ENCODE measurements at places on chromosomes 3 and 15.

GRCh38 chr15:62816342-62817069 lies 226.0 kb upstream of the TPM1 start:
- no peak for DNase-seq
- H3K36me3 ChIP-seq: peaks cover 30% of the 10 kb centered on the region
- no peaks in the 10 kb centered on the region for H3K27me3 ChIP-seq
- H3K4me3 ChIP-seq: peak overlapping the region; percentile 39
- H3K27ac ChIP-seq: peak overlapping the region; percentile 66
- H3K4me1 ChIP-seq: peaks cover 21% of the 10 kb centered on the region

DNA sequence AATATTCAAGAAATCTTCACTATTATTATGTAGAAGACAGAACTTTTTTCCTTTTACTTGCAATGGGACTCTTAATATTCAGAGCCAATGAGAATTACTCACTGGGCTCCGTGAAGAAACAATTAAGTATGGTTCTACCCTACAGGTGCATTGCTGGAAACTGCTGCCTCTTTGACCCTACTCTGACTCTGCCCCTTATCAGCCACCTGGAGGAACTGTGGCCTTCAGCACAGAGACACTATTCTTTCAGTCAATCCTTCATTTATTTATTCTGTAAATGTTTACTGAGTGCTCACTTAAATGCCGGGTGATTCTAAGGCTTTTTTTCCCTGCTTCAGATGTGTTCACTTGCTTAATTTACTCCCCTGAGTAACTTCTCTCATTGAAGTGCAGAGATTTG lies 163.2 kb downstream of the SYNPR start:
- H3K4me1 ChIP-seq: no peaks in the 10 kb centered on the region
- no peak for DNase-seq
- H3K36me3 ChIP-seq: no peaks in the 10 kb centered on the region
- H3K27ac ChIP-seq: no peak overlapping the region
- H3K27me3 ChIP-seq: no peaks in the 10 kb centered on the region

- H3K27me3 ChIP-seq: no peaks in the 10 kb centered on the region
- H3K4me3 ChIP-seq: no peak overlapping the region
- DNase-seq: peak; percentile 84
- H3K36me3 ChIP-seq: no peaks in the 10 kb centered on the region
- H3K27ac ChIP-seq: no peak overlapping the region
- H3K4me1 ChIP-seq: peaks cover 4% of the 10 kb centered on the region
Observed at GRCh38 chr15:101006931-101007691, 88.0 kb downstream of the LRRK1 start.

DNA sequence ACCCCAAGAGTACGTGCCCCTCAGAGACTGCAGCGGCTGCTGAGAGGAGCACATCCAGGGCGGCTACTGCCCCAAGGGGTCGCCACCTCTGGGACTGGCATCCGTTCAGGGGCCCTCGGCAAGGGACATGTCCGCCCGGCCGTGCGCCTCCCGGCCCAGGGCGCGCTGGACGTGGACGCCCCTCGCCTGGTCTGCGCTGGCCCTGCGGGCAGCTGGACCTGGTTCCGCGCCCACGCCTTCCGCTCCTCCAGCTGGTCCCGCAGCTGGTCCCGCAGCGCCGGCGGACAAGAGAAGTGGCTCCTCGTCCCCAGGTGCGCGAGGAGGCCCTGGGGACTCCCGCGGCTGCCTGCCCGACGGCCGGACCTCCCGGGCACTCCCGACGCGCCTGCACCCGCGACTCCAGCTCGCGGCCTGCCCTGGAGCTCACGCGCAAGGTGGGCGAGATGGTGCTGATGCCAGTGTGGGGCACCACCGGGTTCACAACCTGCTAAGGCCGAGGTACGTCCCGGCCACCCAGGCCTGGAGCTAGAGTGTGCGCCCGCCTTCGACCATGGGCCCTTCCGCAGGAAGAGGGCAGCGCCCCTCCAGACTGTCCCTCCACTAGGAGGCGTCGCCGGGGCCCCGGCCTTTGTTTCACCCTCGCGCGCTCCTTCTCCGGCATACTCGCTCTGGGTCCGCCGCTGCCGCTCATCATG lies 14.4 kb upstream of the GP9 start:
- H3K36me3 ChIP-seq: no peaks in the 10 kb centered on the region
- H3K27me3 ChIP-seq: no peaks in the 10 kb centered on the region
- peak overlapping the region; percentile 54 for H3K4me3 ChIP-seq

- peaks cover 3% of the 10 kb centered on the region for H3K36me3 ChIP-seq
- DNase-seq: peak; percentile 70
- peaks cover 59% of the 10 kb centered on the region for H3K4me1 ChIP-seq
- no peaks in the 10 kb centered on the region for H3K27me3 ChIP-seq
- H3K4me3 ChIP-seq: peak overlapping the region; percentile 13
Observed at GRCh38 chr3:66456711-66457173, 44.1 kb downstream of the LRIG1 start.

- H3K4me3 ChIP-seq: no peak overlapping the region
- DNase-seq: no peak
- no peaks in the 10 kb centered on the region for H3K4me1 ChIP-seq
- H3K27me3 ChIP-seq: no peaks in the 10 kb centered on the region
- H3K36me3 ChIP-seq: no peaks in the 10 kb centered on the region
- no peak overlapping the region for H3K27ac ChIP-seq
Observed at GRCh38 chr3:99668044-99668443, 29.6 kb downstream of the COL8A1 start.

- H3K27me3 ChIP-seq: no peaks in the 10 kb centered on the region
- no peak for DNase-seq
- H3K4me3 ChIP-seq: no peak overlapping the region
- peaks cover 27% of the 10 kb centered on the region for H3K4me1 ChIP-seq
- H3K27ac ChIP-seq: no peak overlapping the region
Observed at GRCh38 chr3:178198329-178198728, 337.9 kb upstream of the KCNMB2 start.

DNA sequence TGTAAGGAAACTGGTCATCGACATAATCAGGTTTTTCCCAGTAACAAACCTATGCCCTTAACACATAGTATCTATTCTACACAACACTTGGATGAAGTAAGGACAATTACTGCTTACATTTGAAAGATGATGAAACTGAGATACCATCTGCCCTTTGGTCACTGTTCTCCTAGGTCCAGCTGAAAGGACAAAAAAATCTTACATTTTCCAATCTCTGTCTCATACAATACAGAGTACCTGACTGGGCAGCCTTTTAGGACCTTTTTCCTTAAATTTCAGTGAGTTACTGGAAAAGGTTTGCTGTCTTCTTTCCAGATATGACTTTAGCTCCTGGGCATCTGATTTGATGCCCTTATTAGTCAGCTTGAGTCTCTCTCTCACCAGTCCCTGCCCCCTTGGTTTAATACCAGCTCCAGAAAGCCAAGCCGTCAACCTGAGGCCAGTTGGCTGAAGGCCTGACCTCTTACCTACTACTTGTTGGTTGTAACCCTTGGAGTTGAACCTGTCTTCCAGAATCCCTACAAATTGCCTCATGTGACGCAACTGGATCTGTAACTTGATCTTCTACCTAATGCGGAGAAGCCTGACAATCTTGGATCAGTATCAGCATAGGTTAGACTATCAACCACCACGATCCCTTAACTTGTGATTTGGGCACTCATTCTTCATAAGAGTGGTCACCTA lies 355.3 kb upstream of the ZNF385D start:
- H3K27me3 ChIP-seq: no peaks in the 10 kb centered on the region
- H3K27ac ChIP-seq: no peak overlapping the region
- DNase-seq: no peak
- H3K4me1 ChIP-seq: peaks cover 4% of the 10 kb centered on the region
- no peak overlapping the region for H3K4me3 ChIP-seq
- no peaks in the 10 kb centered on the region for H3K36me3 ChIP-seq

- H3K27me3 ChIP-seq: no peaks in the 10 kb centered on the region
- H3K36me3 ChIP-seq: no peaks in the 10 kb centered on the region
- H3K4me1 ChIP-seq: no peaks in the 10 kb centered on the region
- H3K4me3 ChIP-seq: no peak overlapping the region
- no peak for DNase-seq
Observed at GRCh38 chr15:57570994-57571393, 20.7 kb upstream of the MYZAP start.

DNA sequence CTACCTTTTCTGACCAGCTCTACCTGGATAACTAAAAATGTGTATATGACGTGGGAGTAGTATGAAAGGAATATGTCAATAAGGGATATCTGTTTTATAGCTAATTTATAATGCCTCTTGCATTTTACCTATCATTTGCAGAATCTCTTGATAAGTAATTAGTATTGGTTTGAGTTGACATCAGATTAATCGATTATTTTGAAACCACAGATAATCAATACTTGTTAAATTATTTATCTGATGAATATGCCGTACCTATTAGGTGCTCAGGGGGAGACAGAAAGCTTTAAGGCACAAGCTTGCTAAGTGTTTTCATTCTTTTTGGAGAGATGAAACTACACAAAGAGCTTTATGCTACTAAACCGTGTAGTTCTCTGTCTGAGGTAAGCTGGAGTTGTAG lies 24.3 kb downstream of the NR1D2 start:
- DNase-seq: no peak
- H3K27me3 ChIP-seq: no peaks in the 10 kb centered on the region
- peaks cover 95% of the 10 kb centered on the region for H3K36me3 ChIP-seq
- H3K27ac ChIP-seq: peak overlapping the region; percentile 47

All from psoas muscle (tissue), 8 donors.